ENCODE measurements at places on chromosomes 1 and 21. TPM values are rescaled to one million over a fixed set of nuclear protein-coding genes. Genes with fewer than 3 reads are reported as not detected.

C1orf74 gene
- 3.0 TPM for total RNA-seq

SPATA45 gene
- total RNA-seq = not detected

RNU1-2 gene
- 2,369 TPM for total RNA-seq

PLEKHA6 gene
- total RNA-seq = 1.9 TPM

ADAMTSL4 gene
- 2.9 TPM for total RNA-seq

PTCH2 gene
- total RNA-seq = 0.59 TPM

INAVA gene
- total RNA-seq = not detected

CENPF gene
- total RNA-seq = 77.1 TPM

AXDND1 gene
- total RNA-seq = not detected

MFAP2 gene
- 0.32 TPM for total RNA-seq

HAO2 gene
- not detected for total RNA-seq

NBPF4 gene
- 0.97 TPM for total RNA-seq

FMO2 gene
- not detected for total RNA-seq

ARHGEF16 gene
- not detected for total RNA-seq

CYP4Z1 gene
- total RNA-seq = not detected

RSPH1 gene
- total RNA-seq = not detected

OR6K3 gene
- total RNA-seq = not detected

PPFIA4 gene
- total RNA-seq = 33.4 TPM

ANKRD34A gene
- total RNA-seq = 4.1 TPM

OR2L3 gene
- total RNA-seq = not detected

ESPN gene
- 1.0 TPM for total RNA-seq

TRIM58 gene
- total RNA-seq = 0.48 TPM

SYCP1 gene
- not detected for total RNA-seq

EPHX1 gene
- total RNA-seq = 2.9 TPM

RRP15 gene
- total RNA-seq = 34.6 TPM

Data from activated T-helper 2 cell treated with anti-CD3 and anti-CD28 coated beads, Interferon-gamma antibody, Interleukin-2, Interleukin-4, amounts not matched to agents 10 μg/mL and 5 μg/mL and 100 μg/mL, durations not matched to agents 14 hours and 24 hours and 36 hours (primary cell).